Glomerular endothelial cell (primary cell): ENCODE measurements at places on chromosomes 6 and 20. TPM values are rescaled to one million over a fixed set of nuclear protein-coding genes. Genes with fewer than 3 reads are reported as not detected.

The TGM2 gene
- total RNA-seq: 448 and 670 TPM in 2 replicates

GRCh38 chr20:53020834-53021233 lies 48.7 kb downstream of the TSHZ2 start:
- DNase-seq: no peak

The OPRL1 gene
- total RNA-seq: 2.7 and 4.5 TPM in 2 replicates

The IMPG1 gene
- not detected in 2 replicates for total RNA-seq

DNA sequence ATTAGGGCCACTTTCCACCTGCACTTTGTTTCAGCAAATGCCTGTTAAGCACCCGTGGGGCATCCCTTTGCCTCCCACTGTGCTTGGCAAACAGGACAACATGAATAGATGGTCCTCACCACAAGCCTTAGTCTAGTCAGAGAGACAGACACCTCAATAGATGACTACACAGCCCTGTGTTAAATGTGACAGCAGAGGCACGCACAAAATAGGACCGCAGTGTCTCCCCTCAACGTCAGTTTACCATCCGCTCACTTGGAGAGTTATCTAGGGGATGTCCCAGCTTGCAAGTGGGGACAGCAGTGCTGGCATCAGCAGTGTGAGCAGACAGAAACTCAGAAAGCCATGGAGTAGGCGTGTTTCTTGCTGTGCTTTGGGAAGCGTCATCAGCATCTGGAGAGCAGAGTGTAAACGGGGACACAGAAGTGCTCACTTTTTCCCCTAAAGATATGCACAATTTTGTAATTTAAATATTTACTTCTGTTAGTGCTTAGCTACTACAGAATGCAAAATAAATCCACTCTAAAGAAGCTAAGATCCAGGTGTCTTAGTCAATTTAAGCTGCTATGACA lies 66.0 kb upstream of the TXNDC5 start:
- no peak for DNase-seq

GRCh38 chr6:134217105-134217797 lies 100.7 kb downstream of the SGK1 start:
- DNase-seq: no peak

GRCh38 chr20:61776491-61777075 lies 289.1 kb downstream of the TAF4 start:
- DNase-seq: no peak

The FILIP1 gene
- total RNA-seq: 21.7 and 54.4 TPM in 2 replicates

DNA sequence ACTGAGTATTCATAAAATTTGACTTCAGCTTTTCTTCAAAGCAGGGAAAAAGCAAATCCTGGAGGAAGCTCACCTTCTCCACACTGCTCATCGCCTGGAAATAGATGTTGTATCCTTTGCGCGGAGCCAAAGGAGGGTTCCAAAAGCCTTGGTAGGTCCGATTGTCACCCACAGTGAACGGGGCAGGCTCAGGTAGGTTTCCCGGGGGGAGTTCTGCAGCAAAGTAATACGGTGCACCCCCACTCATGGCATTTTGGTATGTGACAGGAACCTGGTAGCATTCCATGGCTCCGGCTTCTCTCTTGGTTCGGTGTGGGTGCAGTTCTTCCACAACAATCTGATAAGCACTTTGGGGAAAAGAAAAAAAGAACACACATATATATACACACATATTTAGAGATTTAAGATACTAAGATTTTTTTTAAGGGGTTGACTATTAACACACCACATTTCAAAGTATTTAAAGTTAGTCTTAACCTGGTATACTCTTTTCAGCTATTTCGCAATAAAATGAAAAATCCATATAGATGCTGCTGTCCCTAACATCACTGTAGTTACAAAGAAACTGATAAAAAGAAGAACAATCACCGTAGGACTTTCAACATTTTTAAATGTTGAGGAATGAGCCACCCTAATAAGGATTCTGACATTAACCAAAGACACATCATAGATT lies 166.7 kb upstream of the THEMIS start:
- DNase-seq: no peak

GRCh38 chr20:45515147-45515913 lies at the start of gene SPINT3:
Gene SPINT3, minus strand, starts transcription at chr20:45515622. Its CDS starts 14 bp downstream, at chr20:45515608.
- no peak for DNase-seq

GRCh38 chr6:168032005-168032760 lies 34.7 kb downstream of the KIF25 start:
- no peak for DNase-seq

The MYCT1 gene
- total RNA-seq: 112 and 156 TPM in 2 replicates

DNA sequence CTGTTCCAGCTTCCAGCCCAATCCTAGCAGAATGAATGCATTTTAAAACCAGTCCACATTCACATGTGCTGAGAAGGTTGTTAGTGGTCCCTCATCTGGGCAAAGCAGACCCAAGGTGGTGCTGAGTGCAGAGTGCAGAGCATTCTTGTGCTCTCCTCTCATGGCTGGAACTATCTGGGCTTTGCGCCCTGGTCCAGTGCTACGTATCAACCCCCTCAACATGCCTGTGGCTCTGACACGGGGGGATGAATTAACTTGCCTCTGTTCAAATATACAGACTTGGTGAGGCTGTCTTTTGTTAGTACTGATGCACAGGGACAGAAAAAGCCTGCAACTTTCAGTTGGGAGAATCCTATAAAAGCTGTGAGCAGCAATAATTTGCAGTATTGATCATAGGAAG lies 42.5 kb downstream of the PANK2 start:
- no peak for DNase-seq

The ANGPT4 gene
- total RNA-seq: not detected in 2 replicates

DNA sequence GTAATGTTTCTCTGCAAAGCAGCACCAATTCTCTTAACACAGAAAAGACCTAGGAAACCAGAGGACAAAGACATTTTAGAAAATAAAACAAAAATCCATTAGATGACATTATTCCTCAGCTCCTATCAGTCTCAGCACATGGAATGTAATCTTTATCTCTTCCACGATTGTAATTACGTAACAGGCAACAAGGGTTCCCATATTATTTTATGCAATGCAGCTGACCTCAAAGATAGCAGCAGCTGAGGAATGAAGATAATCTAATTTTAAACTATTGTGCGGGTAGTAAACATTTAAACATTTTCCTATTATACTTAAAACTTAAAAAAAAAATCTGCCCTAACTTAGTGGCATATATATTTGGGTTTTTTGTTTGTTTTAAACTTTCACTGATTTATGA lies 33.0 kb upstream of the PTCHD4 start:
- no peak for DNase-seq

The NR2E1 gene
- not detected in 2 replicates for total RNA-seq

GRCh38 chr6:34466242-34467185 lies 638 bp downstream of the PACSIN1 start:
- no peak for DNase-seq
